Activated CD4-positive, alpha-beta memory T cell treated with anti-CD3 and anti-CD28 coated beads for 36 hours (primary cell): ENCODE measurements at places on chromosomes 7 and 10. TPM values are rescaled to one million over a fixed set of nuclear protein-coding genes. Genes with fewer than 3 reads are reported as not detected.

WDR91 gene
- 10.3 TPM for total RNA-seq

DNA sequence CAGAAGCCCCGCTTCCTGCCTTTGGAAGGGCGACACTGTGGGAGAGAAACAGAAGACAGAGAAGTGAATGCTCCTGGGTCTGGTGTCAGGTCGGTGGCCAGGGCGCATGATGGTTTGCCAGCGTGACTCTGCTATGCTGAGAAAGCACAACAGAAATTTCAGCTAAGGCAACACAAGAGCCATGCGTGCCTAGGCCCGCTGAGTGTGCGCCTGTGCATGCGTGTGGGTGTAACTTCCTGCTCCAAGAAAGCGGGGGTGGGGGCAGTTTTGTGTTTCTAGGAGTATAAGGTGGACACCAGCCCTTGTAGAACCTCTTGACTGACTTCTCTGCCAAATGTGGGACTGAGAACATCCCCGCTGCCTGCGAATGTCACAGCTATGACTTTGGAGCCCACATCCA is 6.2 kb downstream of the IGFBP3 start:
- DNase-seq = no peak

- DNase-seq = peak; percentile 91
Measured at GRCh38 chr7:106659963-106660861, 746 bp downstream of the CCDC71L start.

GRCh38 chr7:43624156-43624555 is 41.2 kb downstream of the STK17A start:
- no peak for DNase-seq

GRCh38 chr10:16843252-16843870 is 26.1 kb upstream of the RSU1 start:
- DNase-seq = no peak

DNA sequence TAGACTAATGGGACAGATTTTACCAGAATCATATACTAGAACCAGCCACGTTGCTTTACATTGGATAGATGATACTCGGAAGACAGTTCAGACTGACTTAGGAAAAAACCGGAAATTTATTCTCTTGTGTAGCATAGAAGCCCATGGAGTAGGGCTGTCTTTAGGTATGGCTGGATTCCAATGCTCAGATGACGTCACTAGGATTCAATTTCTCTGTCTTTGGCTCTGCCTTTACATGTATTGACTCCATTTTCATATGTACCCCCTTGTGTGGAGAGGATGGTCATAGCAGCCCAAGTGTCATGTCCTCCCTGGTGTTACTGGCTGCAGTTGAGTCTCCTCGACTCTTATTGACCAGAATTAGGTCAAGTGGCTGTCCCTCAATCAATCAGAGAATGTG is 39.2 kb upstream of the SMNDC1 start:
- no peak for DNase-seq

GRCh38 chr10:48273741-48274140 is 755 bp downstream of the FRMPD2 start:
- DNase-seq = no peak

DNA sequence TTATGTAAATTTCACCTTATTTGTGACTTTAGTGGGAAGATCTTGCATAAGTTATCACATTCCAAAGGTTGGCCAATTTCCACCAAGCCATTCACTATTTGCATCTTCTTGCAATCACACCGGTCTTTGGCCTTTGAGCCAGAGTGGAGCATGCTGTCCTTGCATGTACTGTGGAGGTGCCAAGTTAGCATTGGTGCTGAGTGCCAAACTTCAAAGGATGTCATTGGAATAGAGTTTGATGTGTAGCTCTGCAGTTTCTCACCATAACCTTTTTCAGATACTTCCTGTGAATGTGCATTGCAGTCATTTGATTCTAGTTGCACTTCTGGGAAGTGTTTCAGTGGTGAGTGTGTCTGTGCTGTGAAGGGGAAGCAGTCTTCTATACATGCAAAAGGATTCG is 620.6 kb downstream of the SUGCT start:
- DNase-seq = no peak

GRCh38 chr7:154744256-154744860 is 258.6 kb downstream of the PAXIP1 start:
- DNase-seq = peak; percentile 40

DNA sequence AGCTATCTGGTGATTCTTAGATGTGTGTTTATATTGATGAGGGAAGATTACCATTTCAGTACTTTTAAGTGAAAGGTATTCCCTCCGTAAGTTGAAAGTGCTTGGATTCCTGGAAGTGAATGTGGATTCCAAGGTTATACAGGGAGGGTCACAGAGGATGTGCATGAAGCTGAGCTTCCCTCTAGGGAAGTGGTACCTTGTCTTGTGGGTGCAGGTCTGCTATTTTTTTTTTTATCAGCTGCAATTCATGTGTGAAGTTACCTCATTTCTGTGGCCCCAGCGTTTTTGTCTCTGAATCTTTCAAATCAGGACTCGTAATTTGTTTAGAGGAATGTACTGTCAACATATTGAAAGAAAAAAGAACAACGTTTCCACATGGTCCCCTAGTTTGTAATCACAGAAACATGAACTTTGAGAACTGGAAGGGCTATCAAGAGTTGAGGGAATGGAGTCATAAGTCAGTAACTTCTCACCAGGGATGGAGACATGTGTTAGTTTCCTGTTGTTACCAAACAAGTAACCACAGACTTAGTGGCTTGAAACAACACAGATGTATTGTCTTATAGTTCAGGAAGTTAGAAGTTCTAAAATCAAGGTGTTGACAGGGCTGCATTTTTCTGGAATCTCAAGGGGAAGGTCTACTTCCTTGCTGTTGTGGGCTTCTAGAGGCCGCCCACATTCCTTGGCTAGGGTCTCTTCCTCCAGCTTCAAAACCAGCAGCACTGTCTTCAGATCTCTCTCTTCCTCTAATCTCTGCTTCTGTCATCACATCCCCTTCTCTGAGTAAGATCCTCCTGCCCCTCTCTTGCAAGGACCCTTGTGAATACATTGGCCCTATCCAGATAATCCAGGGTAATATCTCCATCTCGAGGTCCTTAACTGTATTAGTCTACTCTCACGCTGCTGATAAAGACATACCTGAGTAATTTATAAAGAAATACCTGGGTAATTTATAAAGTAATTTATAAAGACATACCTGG is 64.4 kb downstream of the RAB18 start:
- DNase-seq = no peak
